ENCODE measurements at places on chromosomes 11 and 22.

- DNase-seq, result no peak
Measured at GRCh38 chr11:74015919-74016684, 7.2 kb upstream of the UCP3 start.

DNA sequence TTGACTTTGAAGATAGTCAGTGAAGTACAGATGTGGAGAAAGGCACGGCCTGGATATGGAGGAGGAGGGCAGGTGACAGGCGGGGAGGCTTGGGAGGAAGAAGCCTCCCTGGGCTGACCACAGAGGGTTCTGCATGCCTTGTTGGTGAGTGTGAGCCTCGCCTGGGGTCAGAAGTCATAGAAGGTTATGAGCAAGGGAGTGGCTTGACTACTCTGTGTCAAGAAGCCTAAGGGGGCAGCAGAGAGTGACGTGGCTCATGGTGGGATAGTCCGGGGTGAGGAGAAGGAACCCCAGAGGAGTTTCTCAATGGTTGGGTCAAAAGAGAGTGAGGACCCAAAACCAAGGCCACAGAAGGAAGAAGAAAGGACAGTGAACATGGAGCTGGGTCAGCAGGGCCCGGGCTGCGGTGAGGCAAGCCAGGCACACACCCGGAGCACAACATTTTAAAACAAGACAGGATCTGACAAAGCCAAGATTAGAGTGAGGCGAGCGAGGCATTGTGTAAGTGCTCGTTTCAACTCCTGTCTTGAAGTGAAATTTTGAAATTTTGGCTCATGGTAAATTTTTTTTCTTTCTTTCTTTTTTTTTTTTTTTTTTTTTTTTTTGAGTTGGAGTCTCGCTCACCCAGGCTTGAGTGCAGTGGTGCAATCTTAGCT lies 31.9 kb downstream of the PDGFB start:
- DNase-seq, result no peak

DNA sequence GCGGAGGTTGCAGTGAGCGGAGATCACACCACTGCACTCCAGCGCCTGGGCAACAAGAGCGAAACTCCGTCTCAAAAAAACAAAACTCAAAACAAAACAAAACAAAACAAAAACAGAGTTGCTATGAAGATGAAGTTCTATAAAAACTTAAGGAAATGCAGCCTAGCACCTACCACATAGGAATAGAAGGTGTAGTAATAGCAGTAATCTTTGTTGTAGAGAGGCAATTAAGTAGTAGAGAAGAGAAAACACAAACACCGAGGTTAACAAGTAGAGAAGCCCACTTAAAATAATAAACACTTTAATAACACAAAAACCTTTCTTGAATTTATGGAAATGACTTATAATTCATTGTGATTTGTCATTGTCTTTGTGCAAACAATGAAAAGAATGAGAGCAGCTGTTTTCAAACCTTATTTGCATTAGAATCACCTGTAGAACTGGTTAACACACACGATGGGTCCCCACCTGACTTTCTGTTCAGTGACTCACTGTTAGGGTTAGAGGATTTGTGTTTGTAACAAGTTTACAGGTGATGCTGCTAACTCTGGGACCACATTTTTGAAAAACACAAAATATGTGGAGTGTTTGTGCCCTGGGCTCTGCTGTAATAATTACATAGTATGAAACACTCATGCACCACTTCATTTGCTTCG lies 43.1 kb downstream of the TYR start:
- DNase-seq, result no peak

DNA sequence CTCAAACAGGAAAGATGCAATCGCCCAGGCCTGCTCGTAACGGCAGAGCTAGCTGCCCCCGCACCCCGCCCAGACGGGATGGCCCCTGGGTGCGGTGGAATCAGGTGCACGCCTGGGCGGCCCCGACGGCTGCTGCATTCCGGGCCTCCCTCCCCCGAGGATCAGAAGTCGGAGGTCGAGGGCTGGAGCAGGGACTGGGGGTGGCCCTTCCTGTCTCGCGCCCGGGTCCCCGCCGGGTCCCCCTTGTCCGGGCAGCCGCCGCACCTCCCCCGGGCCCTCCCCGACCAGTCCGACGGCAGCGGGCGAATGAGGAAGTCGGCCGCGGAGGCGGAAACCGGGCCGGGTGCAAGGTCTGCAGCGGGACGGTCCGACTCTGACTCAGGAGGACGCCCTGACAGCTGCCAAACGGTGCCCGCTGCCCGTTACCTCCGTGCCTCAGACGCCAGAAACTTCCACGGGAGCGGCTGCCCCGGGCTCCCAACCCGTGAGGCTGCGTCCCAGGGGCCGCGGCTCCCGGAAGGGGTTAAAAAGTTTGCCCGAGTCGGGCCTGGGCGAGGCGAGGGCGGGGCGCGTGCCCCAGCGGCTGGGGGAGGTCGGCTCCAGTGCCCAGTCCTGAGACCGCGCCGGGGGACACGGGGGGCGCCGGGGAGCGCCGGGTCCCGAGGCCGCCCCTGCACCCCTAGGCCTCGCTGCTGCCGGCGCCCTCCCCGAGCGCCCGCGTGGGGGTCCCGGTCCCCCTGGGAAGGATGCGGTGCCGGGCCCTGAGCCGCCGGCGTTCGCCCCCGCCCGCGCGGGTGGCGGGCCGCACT lies 663 bp downstream of the MYH9 start:
- DNase-seq, result no peak

DNA sequence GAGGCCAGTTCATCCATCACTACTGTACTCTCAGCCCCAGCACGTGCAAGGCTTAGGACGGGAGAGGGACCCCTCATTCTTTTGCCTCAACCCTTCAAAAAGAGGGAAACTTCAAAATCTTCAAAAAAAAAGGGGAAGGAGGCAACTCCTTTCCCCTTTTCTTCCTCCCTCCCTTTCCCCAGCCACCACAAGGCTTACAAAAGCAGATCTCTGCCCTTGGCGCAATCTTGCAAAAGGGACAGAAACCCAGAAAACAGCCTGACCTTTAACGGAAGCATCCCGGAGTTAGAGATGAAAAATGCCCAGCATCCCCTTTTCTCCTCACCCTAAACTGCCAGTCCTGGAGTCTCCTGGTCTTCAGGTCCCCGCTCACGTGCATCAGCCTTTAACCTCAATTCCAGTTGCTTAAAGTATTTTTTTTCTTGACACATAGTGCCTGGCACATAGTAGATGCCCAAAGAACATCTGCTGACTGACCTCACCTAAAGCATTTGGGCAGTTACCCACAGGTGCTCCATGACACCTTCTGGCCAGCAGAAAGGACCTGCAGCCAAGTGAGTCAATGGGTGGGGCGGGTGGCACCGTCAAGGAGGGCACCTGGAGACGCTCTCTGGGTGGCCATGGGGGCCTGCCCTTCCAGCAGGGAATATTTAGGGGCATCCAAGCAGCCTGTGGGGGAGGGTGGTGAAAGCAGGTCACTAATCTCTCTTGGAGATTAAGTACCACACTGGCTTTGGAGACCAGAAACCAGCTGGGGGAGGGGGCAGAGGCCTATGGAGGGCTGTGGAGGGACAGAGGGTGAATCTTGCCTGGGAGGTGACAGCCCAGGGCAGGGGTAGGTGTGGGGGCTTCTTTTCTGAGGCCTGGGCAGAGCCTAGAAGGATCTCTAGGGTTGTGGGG lies 16.3 kb downstream of the NECTIN1 start:
- DNase-seq, result no peak

- DNase-seq, result no peak
Measured at GRCh38 chr11:134752964-134753770, 341.1 kb upstream of the B3GAT1 start.

- no peak for DNase-seq
Measured at GRCh38 chr22:22113701-22114100, 130.9 kb upstream of the VPREB1 start.

Measured in NCI-H1694 (cell line).